Stimulated activated CD8-positive, alpha-beta memory T cell treated with anti-CD3 and anti-CD28 coated beads, Interleukin-15, amount 100 ng/mL, for 1 hour (primary cell): ENCODE measurements at places on chromosomes 7 and 10.

DNA sequence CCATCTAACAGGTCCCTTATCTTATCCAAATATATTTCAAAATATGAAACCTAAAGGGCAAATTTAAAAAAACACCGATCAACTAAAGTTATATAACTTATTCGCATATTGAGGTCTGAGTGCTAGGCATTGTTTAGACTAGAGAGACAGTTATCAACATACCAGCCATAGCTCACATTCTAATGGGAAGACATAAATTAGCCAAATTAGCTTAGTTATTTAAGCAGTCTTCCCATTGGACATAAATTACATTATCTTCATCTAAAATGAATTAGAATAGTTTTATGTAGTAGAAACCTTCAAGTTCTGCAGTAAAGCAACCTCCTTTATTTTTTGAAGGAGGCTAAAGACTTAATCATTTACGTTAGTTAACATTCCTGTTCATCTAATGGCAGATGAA is 17.4 kb downstream of the KIF5B start:
- no peak for DNase-seq

GRCh38 chr7:12323415-12323814 is 80.2 kb downstream of the VWDE start:
- DNase-seq, result no peak

- no peak for DNase-seq
Measured at GRCh38 chr10:91879515-91880170, 29.6 kb downstream of the FGFBP3 start.

DNA sequence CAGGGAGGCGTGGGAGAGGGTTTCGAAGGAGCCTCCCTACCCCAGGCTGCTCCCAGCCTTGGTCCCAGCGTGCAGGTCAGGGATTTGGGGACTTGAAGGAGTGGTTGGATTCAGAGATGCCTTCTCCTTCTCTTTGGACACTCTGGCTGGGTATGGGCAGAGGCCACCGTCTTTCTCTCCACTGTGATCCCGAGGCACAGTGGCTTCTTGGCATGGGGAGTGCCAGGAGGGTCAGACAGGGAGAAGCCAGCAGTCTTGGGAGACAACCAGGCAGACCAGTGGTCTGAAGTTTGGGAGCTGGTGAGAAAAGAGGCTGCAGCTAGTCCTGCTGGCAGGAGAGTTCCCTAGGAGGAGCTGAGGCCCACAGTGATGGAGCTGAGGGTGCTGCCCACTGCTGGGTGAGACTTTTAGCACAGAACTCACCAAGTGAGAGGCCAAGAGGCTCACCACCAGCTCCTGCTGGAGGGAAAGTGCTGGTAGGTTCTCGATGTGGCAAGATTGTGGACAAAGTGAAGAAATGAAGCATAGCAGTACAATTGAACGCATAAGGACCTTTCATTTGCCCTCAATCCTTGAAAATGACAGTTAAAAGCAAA is 35.2 kb upstream of the WDFY4 start:
- DNase-seq, result no peak

- DNase-seq, result no peak
Measured at GRCh38 chr7:151801782-151802468, 75.0 kb downstream of the PRKAG2 start.

- DNase-seq, result no peak
Measured at GRCh38 chr10:120782336-120782735, 68.8 kb upstream of the WDR11 start.

DNA sequence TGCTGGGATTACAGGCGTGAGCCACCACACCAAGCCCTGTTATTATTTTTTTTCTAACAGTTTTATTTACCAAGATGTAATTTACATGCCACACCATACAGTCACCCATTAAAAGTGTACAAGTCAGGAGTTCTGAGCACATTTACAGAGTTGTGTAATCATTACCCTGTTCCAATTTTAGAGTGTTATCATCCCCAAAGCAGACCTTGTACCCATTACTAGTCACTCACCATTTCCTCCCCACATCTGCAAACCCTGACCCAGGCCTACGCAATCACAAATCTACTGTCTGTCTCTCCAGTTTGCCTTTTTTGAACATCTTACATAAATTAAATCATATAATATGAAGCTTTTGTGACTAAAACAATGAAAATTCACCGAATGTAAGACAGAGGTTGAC is 402.9 kb upstream of the FOXK1 start:
- no peak for DNase-seq
